ENCODE measurements at places on chromosomes 4 and X. TPM values are rescaled to one million over a fixed set of nuclear protein-coding genes. Genes with fewer than 3 reads are reported as not detected.

Gene P2RY4
- total RNA-seq: not detected

Gene HAND2
- 0.31 TPM for total RNA-seq

Gene VEGFD
- total RNA-seq: 0.61 TPM

Gene GYPA
- not detected for total RNA-seq

Gene SLITRK2
- total RNA-seq: not detected

Gene HTN3
- not detected for total RNA-seq

Gene TMPRSS11B
- total RNA-seq: 60.0 TPM

Gene ATP7A
- 11.2 TPM for total RNA-seq

Gene SEPTIN11
- 56.6 TPM for total RNA-seq

Gene HCCS
- 17.9 TPM for total RNA-seq

Gene HSD17B13
- not detected for total RNA-seq

Gene NRK
- total RNA-seq: not detected

Gene RBMX2
- 10.0 TPM for total RNA-seq

Gene MAGEE2
- not detected for total RNA-seq

Gene BCAP31
- total RNA-seq: 133 TPM

Gene TMSB15C
- 1.7 TPM for total RNA-seq

Gene PAK3
- 0.70 TPM for total RNA-seq

Gene SAGE1
- total RNA-seq: not detected

Gene RAB40AL
- total RNA-seq: 0.95 TPM

Data from esophagus squamous epithelium (tissue), 5 donors.